ENCODE measurements at places on chromosomes 5 and 9. TPM values are rescaled to one million over a fixed set of nuclear protein-coding genes. Genes with fewer than 3 reads are reported as not detected.

The CARD6 gene
- total RNA-seq, result 13.5 TPM

GRCh38 chr9:15182101-15182551 is 124.9 kb downstream of the TTC39B start:
- H3K27me3 ChIP-seq, result no peaks in the 10 kb centered on the region
- H3K4me1 ChIP-seq, result no peaks in the 10 kb centered on the region
- peaks cover 28% of the 10 kb centered on the region for H3K36me3 ChIP-seq
- no peak for DNase-seq
- no peak overlapping the region for H3K27ac ChIP-seq

GRCh38 chr5:6557807-6558575 is 74.9 kb downstream of the NSUN2 start:
- no peak for DNase-seq
- H3K27ac ChIP-seq, result no peak overlapping the region

DNA sequence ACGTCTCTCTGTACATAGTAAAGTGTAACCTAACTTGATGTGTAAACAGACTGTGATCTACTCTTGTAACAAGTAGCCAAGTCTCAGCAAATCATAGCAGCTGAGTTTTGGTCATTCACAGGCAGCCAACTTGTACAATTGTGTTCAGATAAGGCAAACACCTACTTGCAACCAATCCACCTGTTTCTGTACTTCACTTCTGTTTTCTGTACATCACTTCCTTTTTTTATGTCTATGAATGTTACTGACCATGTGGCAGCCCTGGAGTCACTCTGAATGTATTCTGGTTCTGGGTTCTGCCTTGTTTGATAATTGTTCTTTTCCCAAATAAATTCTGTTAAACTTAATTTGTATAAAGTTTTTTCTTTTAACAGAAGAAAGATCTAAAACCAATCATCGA is 26.0 kb downstream of the RLN2 start:
- DNase-seq, result no peak
- H3K4me3 ChIP-seq, result no peak overlapping the region
- H3K27me3 ChIP-seq, result no peaks in the 10 kb centered on the region
- H3K27ac ChIP-seq, result no peak overlapping the region
